ENCODE measurements at places on chromosomes 5 and 9. TPM values are rescaled to one million over a fixed set of nuclear protein-coding genes. Genes with fewer than 3 reads are reported as not detected.

STING1 gene
- 14.6 TPM for total RNA-seq

- H3K4me3 ChIP-seq: no peak overlapping the region
- no peak overlapping the region for H3K27ac ChIP-seq
- peaks cover 25% of the 10 kb centered on the region for H3K4me1 ChIP-seq
- H3K27me3 ChIP-seq: no peaks in the 10 kb centered on the region
Observed at GRCh38 chr9:122939601-122940000, 1.2 kb upstream of the RABGAP1 start.

DNA sequence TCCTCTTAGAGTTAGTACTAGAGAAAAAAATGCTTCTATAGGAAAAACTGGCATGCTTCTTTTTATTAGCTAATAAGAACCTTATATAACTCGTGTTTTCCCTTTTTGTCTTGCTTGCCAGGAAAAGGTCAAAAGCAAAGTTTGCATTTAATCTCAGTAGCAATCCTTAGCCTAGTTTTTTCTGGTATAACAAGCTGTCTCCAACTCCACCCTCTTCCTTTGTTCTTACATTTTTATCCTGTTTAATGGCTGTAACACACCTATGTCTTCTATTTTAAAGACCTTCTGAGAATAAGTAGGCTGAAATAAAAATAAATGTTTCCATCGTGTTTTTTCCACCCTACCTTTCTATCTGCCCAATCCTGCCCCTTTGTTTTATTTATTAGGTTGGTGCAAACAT is 158.3 kb downstream of the SNCAIP start:
- H3K36me3 ChIP-seq: no peaks in the 10 kb centered on the region
- no peaks in the 10 kb centered on the region for H3K27me3 ChIP-seq
- H3K27ac ChIP-seq: no peak overlapping the region
- no peak overlapping the region for H3K4me3 ChIP-seq

- H3K27me3 ChIP-seq: peaks cover 58% of the 10 kb centered on the region
- no peaks in the 10 kb centered on the region for H3K36me3 ChIP-seq
- H3K4me3 ChIP-seq: no peak overlapping the region
- no peak overlapping the region for H3K27ac ChIP-seq
- no peak for DNase-seq
Observed at GRCh38 chr5:318931-319601, 2.4 kb upstream of the AHRR start.

DNA sequence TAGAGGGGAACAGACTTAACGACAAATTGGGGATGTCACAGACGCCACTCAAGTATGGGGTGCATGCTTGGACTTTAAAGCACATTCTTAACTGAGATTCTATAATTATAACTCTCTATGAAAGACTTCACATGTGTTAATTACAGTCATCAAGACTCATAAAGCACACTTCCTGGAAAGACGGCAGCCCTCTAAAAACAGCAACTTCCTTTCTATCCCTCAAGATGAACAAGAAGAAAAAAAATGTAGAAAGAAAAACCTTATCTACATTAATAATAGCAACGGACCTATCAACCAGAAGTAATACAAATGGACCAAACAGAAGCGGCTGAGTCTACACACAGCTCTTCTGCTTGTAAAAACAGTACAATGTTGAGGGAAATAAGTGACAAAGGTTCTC is 21.2 kb downstream of the GNAQ start:
- no peak overlapping the region for H3K4me3 ChIP-seq
- no peaks in the 10 kb centered on the region for H3K27me3 ChIP-seq
- no peak overlapping the region for H3K27ac ChIP-seq
- H3K36me3 ChIP-seq: no peaks in the 10 kb centered on the region
- DNase-seq: no peak
- no peaks in the 10 kb centered on the region for H3K4me1 ChIP-seq

SLC24A2 gene
- total RNA-seq: 0.28 TPM

DNA sequence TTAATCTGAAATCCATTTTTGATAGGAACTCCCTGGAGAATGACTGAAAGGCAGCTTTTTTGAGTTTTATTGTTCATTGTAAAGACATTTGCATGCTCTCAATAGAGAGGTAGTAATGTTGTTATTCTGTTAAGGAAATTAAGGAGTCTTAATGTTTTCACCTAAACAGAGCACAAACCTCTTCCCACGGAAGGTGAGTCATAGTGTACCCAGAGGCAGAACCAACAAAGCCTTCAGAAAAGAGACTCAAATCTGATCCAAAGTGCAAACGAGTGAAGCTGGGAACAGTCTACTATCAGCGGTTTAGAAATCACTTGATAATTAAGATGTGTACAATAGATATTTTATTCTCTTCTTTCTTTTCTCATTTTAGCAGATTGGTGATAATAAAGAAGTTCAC is 470.5 kb downstream of the PLK2 start:
- no peaks in the 10 kb centered on the region for H3K4me1 ChIP-seq
- H3K36me3 ChIP-seq: no peaks in the 10 kb centered on the region
- no peak for DNase-seq
- H3K27ac ChIP-seq: no peak overlapping the region
- no peaks in the 10 kb centered on the region for H3K27me3 ChIP-seq
- H3K4me3 ChIP-seq: no peak overlapping the region

DNA sequence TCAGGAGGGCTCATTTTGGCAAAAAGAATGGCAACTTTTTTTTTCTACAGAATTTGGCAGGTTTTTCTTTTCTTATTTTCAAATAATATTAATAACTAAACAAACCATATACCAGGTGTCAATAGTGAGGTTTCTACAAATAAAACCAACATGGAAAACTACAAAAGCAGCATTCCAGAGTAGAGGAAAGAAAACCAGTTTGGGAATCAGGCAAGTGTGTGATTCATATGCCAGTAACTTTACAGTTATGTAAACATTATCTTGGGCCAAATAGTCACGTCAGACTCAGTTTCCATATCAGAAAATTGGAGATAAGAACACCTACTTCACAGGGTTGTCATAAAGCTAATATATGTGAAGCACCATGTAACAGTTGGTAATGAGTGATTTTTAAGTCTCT is 51.7 kb downstream of the FBXW11 start:
- no peaks in the 10 kb centered on the region for H3K36me3 ChIP-seq
- H3K4me1 ChIP-seq: peaks cover 53% of the 10 kb centered on the region
- H3K4me3 ChIP-seq: no peak overlapping the region
- DNase-seq: no peak

Measured in sigmoid colon (tissue), 7 donors.